ENCODE measurements at places on chromosomes 1 and 21.
A peak's percentile ranks its signal among the peaks of the same experiment; 100 is the strongest.

DNA sequence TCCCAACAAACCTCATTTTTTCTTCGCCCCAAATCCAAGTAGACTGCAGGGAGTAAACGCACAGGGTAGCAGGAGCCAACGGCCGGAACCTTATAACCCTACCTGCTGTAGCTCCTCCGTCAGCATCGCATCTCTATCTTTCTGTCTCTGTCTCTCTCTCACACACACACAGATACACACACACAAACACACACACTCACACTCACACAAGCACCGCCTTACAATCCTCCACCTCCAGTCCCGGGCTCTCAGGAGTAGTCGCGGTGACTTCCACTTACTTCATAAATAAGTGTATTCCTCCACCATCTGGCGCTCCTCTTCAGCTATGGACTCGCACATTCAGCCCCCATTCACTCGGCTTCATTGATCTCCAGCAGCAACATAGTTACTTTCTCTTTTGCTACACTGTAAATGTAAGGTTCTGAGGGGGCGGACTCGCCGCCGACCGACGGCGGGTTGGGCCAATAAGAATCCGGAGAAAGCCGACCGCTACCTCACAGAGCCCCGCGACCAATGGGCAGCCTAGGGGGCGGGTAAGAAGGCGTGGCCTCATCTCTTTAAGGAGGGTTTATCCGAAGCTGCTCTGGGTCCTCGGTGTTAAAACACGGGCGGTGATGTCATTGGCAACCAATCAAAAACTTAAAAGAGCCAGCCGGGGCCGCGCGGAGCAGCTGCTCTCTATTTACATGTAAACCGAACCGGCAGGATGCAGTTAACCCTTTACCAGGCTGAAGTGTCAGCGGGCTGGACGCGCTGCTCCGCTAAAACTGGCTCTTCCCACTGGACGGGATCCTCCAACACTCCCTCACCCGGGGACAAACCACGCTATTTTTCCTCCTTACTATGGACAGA lies at the start of gene DUSP10:
DUSP10 (minus strand) TSS at position 387 of the 852 bp plus-strand sequence. CDS start 2,345 bp downstream, outside the sequence.
- DNase-seq, result peak; percentile 99

- DNase-seq, result no peak
Measured at GRCh38 chr1:175812936-175813335, 69.5 kb upstream of the TNR start.

DNA sequence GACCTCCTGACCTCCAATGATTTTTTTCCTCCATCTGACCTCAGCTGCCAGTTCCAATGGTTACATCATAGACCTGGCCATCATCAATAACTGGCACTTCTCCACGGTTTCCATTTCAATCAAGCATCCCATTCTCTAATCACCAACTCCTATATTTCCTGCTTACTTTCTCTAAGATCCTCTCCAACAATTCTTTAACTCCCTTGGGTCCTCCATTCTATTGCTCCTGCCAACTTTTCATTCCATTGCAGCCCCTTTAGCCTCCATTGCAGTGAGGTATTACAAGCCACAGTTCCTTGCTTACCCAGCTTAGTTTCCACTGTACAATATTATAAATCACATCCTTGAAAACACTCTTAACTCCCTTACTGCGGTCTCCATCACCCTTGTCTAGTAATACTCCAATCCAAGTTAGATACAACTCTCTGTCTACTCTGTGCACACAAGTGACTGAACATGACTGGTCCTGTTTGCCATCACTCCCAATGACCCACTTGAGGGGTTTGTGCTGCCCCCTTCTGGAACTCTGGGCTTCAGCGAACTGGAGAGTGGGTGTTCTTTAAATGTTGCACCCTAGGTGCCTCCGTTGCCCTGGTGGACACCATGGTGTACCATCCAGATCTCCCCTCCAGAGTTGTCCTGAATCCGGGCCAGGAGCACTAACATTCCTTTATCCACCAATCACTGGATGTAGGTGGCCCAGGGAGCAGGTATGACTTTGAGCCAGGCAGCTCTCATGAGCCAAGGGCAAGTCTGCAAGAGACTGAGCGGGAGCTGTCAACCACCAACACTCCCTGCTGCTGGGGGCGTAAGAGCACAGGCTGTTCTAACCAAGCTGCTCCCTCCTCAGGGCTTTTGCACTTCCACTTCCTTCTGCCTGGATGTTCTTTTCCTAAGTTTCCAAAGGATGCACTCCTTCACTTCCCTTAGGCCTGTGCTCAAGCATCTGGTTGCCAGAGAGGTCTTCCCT lies 3.7 kb upstream of the FNDC7 start:
- DNase-seq, result no peak

GRCh38 chr1:200240656-200241055 lies 169.2 kb downstream of the ZNF281 start:
- no peak for DNase-seq

- no peak for DNase-seq
Measured at GRCh38 chr1:112011202-112011601, 21.7 kb upstream of the KCND3 start.

DNA sequence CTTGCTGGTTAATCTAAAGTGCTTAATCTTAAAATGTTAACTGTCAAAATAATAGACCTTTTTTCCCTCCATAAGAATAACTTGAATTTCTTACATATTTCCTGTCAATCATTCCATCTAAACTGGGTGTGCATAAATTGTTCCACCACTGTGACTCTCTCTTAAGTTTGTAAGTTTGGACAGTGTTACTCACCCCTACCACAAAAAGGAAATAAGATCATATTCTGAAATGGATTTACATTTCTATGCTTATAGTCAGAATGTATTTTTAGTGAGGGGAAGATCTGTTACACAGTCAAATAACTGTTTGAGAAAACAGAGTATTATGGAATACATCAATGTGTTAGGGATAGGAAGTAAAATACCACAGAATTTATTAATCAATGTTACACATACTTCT lies 109.6 kb upstream of the DPYD start:
- DNase-seq, result no peak

- DNase-seq, result no peak
Measured at GRCh38 chr1:235776396-235776795, 90.3 kb downstream of the LYST start.

DNA sequence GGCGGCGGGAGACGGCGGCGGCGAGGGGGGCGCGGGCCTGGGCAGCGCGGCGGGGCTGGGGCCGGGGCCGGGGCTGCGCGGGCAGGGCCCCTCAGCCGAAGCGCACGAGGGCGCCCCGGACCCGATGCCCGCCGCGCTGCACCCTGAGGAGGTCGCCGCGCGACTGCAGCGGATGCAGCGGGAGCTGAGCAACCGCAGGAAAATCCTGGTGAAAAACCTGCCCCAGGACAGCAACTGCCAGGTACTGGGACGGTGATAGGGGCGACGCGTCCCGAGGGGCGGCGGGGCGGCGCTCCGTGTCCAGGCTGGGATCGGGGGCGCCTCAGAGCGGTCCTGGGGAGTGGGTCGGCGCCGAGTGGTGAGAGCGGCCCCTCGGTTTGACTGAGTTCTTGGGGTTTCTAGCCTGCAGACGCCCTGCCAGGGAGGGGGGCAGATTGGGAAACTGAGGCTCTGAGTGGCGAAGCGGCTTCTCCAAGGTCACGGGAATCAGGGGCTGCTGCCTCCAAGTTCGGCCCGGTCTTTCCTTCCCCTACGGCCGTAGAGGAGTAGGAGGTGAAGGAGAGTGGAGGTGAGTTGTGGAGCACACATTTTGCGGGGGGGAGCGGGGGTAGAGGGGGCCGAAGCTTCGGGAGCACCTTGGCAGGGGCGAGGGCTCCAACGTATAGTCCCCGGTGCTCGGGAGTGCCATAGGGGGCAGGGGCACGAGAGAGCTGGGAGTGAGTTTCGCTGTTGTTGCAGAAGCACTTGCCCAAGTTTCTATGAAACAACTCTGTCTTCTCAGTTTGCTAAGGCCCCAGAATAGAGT lies 508 bp downstream of the RAVER2 start:
- peak; percentile 7 for DNase-seq

- no peak for DNase-seq
Measured at GRCh38 chr1:235566084-235566483, 61.8 kb upstream of the B3GALNT2 start.

DNA sequence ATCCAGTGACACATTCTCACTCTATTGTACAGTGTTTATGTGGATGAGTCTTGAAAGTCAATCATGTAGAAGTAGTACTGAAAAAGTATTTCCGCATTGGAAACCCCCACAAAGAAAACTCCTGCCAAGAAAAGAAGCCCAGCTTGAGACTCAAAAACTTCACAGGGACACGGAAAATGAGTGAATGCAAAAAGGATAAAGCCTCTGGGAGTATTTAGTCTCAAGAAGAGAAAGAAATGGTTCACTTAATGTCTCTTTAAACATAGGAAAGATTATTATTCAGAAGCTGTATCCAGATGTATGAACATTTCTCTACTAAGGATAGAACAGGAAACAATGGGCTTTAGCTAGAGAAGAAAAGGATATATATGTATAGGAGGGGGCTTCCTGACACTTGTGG lies 304.5 kb downstream of the BARHL2 start:
- no peak for DNase-seq

- DNase-seq, result no peak
Measured at GRCh38 chr21:38688068-38688467, 117.7 kb upstream of the ETS2 start.

- DNase-seq, result no peak
Measured at GRCh38 chr1:65949230-65949626, 156.5 kb downstream of the PDE4B start.

GRCh38 chr21:41802198-41802584 lies 35.3 kb upstream of the RIPK4 start:
- no peak for DNase-seq

- no peak for DNase-seq
Measured at GRCh38 chr1:244865028-244865371, 657 bp upstream of the HNRNPU start.

GRCh38 chr21:43360441-43361126 lies 66.3 kb downstream of the SIK1 start:
- DNase-seq, result no peak

DNA sequence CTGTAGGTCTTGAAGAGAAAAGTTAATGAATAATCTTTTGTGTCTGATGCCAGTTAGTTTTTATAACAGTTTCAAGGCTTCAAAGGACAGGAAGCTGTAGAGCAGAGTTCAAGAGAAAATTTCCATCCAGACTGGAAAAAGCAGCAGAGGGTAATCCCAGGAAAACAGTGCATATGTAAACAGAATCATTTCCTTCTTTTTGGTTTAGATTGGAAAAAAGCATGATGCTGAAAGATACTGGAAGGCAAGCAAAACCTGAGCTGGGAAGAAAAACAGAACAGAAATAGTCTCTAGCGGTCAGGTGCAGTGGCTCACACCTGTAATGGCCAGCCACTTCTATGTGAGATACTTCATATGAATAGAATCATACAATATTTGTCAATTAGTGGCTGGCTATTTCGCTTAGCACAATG lies 71.9 kb downstream of the ZSWIM5 start:
- no peak for DNase-seq

- no peak for DNase-seq
Measured at GRCh38 chr1:208332774-208333126, 88.6 kb upstream of the PLXNA2 start.

- no peak for DNase-seq
Measured at GRCh38 chr1:240790856-240791255, 178.9 kb upstream of the GREM2 start.

- peak; percentile 23 for DNase-seq
Measured at GRCh38 chr1:107480548-107481415, 339.9 kb downstream of the NTNG1 start.

DNA sequence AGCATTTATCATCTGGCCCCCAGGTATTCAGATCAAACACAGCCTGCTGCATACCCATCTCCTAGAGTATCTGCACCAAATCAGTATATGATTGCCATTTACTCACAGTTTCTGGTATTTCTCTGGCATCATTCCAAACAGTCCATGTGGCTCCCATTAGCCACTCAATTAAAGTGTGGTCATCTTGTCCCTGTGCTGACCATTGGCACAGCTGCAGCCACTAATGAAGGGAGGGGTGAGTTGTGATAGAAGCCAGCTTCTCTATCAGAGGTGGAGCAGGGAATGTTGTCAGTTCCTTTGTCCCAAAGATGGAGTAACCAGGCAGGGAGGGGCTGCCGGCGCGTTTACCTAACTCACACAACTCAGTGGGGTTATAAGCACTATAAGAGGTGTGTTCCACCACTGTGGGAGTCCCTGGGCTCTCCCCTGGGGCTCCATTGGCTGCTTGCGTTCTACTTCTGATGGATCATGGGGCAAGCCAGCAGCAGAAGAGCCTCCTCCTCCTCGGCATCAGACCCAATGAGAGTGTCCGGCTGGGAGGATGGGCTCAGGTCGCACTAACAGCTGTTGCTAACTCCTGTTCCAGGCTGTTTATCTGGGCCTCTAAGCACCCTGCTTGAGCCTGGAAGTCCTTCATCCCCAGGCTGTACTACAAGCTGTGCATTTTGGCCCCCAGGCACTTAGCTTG lies 108.6 kb downstream of the GDAP2 start:
- no peak for DNase-seq

GRCh38 chr1:91790392-91790791 lies 95.6 kb downstream of the TGFBR3 start:
- DNase-seq, result no peak

DNA sequence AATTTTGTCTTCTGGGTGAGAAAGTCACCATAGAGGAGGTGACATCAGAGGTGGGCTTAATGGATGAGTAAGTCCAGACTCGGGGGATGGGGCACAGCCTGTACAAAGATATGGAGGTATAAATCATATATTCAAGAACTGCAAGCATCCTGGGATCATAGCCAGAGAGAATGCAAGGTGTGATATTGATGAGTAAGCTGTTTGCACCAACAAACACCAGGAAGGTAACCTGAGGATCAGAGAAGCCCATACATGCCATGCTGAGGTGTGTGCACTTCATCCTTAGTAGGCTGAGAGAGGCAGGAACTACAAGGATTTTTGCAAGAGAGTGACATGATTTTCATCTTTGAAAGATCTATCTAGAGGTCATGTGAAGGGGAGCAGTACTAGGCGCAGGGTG lies 306.4 kb downstream of the HHAT start:
- DNase-seq, result no peak

GRCh38 chr21:15291621-15292266 lies 226.9 kb upstream of the NRIP1 start:
- no peak for DNase-seq

DNA sequence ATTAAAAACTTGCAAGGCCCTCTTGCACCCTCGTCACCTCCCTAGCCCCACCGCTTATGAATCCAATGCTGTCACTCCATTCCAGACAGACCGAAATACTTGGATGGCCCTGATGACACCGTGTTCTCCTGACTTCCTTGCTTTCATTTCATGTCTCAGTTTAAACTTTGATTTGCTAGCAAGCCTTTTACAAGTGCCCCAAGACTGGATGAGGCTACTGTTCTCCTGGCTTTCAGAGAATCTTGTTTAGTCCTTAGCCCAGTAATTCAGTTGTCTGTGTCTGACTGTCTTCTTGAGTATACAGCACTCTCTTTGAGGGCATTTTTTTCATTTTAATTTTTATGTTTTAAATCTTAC lies 824 bp upstream of the IFI44L start:
- no peak for DNase-seq

- no peak for DNase-seq
Measured at GRCh38 chr21:46077674-46078101, 20.2 kb upstream of the COL6A2 start.

GRCh38 chr1:11109047-11109760 lies 9.5 kb upstream of the EXOSC10 start:
- no peak for DNase-seq

DNA sequence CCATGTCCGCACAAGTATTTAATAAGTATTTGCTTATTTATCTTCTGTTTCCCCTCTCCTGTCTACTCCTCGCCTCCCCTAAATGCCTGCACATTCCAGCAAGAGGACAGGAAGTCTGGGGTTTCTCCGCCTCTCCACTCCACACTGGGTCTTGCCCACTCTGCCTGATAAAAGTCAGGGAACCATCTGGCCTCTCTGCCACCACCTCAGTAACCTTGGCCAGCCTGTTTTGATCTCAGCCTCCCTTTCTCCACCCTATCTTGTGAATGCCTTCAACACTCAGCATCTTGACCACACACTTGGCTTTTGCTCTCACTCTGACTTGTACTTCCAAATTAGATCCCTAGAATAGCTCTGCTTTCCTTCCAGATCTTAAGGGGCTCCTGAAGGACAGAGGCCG lies 165.3 kb upstream of the UBE2U start:
- no peak for DNase-seq
